ENCODE measurements at places on chromosomes 6 and 20. TPM values are rescaled to one million over a fixed set of nuclear protein-coding genes. Genes with fewer than 3 reads are reported as not detected.

Gene SPATA25
- 0.53 TPM for total RNA-seq

Gene FOXP4
- total RNA-seq = 22.0 TPM

Gene PTPRK
- 16.7 TPM for total RNA-seq

Gene AIF1
- not detected for total RNA-seq

Gene ZSCAN16
- total RNA-seq = 4.4 TPM

Gene OSBPL2
- 16.5 TPM for total RNA-seq

Gene MAK
- total RNA-seq = 0.08 TPM

Gene KHDC1
- total RNA-seq = 4.0 TPM

Gene PROKR2
- not detected for total RNA-seq

Gene GMPR
- total RNA-seq = 6.0 TPM

Gene CLVS2
- 0.25 TPM for total RNA-seq

Gene VSX1
- total RNA-seq = 0.79 TPM

Gene ECHDC1
- total RNA-seq = 33.7 TPM
